ENCODE measurements at places on chromosomes 1 and 21.

DNA sequence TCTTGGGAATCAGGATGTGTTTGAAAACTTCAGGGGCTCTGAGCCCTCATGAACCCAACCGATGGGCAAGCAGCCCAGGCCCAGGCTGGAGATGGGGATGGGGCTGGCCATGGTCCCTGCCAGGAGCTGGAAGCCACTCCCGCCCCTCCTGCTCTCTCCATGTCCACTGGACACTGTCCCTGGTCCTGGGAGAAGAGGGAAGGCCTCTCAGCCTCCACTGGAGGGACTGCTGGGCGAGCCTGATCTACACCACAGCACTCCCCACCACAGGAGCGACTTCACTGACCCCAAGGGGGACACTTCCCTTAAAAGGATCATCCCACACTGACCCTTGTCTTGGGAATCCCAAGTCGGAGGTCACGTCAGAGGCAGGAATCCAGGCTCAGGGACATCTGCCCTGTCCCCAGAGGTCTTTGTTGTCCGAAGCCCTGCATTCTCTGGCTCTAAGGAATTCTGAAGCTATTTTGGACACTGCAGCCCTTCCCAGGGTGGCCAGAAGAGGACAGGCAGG, 16.9 kb upstream of the COL18A1 start:
- no peak for DNase-seq

GRCh38 chr1:22767852-22768251, 57.2 kb downstream of the EPHB2 start:
- DNase-seq, result no peak

DNA sequence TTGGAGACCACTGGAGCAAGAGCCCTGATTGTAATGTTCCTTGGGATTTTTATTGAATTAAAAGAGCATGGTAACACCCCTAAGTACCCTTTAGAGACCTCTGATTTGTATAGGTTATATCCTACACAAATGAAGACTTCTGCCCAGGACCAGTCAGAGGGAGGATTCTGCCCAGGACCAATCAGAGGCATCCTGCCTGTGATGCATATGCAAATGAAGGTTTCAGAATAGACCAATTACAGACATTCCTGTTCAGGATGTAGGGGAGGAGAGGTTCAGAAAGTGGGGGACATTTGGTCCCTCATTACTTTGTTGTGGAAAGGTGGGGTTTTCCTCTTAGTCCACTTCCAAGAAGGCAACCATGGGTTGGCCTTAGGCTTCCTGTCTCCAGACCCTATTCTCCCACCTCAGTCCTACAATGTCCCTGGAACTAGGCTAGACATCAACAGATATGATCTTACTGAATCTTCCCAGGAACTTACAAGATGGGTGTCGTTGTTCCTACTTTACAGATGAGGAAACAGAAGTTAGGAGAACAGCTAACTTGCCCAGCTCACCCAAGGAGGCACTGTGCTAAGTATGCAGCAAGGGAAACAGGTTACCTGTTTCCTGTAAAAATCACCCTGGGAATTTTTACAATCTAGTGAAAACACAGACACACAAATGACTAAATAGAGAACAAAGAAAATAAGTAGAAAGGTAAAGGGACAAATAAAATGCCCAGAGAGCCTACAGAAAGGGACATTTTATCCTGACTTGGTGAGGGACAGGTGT, 36.8 kb upstream of the SFPQ start:
- DNase-seq, result no peak

- no peak for DNase-seq
These were observed 6.7 kb downstream of the OR2T11 start for GRCh38 chr1:248627971-248628844.

- no peak for DNase-seq
These were observed 81.9 kb downstream of the FGGY start for GRCh38 chr1:59378621-59379370.

- DNase-seq, result no peak
These were observed 323.1 kb upstream of the FAM78B start for GRCh38 chr1:166489670-166490436.

DNA sequence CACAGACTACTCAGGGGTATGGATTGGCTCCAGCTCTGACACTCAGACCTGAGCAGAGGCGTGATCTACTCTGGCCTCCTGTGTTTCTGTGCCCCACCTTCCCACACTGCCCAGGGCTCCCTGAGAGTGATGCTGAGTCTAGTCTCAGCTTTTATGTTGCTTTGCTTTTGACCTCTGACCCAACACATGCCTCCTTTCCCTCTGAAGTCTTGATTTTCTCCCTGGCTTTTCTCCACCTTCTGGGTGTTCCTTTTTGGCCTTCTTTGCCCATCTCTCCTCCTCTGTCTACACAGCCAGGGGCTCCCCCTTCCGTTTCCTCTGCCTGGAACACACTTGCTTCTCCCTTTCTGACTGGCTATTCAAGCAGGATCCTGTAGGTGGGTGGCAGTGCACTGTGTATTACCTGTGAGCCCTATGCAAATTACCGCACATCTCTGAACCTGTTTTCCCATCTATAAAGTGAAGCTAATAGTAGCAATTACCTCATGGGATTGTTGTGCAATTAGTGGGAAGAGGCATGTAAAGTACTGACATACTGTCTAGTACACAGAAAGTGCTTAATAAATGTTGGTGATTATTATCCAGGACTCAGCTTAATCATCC, 13.7 kb upstream of the MEX3A start:
- DNase-seq, result no peak

DNA sequence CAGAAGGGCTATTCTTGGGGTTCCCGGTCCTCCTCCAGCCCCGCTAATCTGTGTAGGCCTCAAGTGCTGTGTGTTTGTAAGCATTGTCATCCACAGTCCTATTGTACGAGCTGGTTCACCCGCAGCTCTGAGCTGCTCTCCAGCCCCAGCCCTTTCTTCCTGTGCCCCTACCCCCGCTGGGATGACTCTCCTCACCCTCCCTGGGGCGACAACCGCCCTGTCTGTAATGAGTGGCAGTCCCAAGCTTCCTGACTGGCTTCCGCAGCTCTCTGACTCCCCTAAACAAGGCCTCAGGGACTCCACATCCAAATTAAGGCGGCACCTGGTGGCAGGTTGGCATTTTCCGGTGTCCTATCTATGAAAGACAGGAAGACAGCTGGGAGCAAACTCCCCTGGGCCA, 45.8 kb downstream of the TFF3 start:
- no peak for DNase-seq

- DNase-seq, result no peak
These were observed 269.4 kb downstream of the PTPRU start for GRCh38 chr1:29505532-29506220.

DNA sequence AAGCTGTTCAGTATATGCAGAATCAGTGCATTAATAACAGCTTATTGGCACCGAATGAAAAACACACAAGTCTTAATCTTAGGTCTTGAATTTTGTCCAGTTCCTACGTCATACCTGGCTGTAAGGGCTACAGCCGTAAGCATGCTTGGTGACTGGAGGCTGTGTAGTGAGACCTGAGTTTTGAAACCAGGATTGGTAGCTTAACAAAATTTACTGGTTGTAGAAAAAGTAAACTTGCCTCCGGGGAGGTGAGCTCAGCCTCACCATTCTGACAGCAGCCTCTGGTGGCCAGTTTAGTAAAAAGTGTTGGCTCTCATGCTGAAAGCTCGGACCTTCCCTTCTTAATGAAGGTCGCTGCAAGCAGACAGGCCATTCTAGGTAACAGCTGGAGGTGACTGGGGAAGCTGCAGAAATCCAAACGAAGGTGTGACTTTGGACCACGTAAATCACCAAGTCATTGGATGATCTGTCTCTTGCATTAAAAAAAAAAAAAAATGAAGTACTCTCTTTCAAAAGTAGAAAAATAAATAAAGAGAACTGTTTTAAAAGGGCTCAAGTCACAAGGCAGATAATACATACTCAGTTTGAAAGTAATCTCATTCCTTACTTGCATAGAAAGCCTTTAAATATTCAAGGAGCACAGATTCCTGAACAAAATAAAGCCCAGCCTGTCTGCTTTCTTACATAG, 48.9 kb downstream of the HLCS start:
- peak; percentile 67 for DNase-seq

DNA sequence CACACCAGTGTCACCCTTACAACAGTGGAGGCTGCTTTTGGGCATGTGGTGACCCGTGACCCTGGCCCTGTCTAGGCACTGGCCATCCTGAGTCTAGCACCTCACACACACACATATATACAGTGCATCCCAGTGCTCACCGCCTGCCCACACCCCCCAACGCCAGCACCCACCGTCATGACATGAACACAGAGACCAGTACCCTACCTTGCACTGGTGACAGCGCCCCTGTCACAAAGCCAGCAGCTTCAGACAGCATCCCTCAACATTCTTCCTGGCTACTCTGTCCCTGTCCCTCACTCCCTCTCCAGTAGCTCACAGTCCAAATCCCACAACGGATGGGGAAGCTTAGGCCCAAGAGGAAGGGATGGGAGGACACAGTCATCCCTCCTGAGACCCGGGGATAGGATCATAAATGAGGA, 27.1 kb downstream of the AHDC1 start:
- DNase-seq, result no peak

GRCh38 chr1:156067262-156067661, 6.3 kb downstream of the RAB25 start:
- no peak for DNase-seq

All from SJSA1 (cell line).